ENCODE measurements at places on chromosomes 5 and 9. TPM values are rescaled to one million over a fixed set of nuclear protein-coding genes. Genes with fewer than 3 reads are reported as not detected.

C9 gene
- 0.44 TPM for total RNA-seq

DNA sequence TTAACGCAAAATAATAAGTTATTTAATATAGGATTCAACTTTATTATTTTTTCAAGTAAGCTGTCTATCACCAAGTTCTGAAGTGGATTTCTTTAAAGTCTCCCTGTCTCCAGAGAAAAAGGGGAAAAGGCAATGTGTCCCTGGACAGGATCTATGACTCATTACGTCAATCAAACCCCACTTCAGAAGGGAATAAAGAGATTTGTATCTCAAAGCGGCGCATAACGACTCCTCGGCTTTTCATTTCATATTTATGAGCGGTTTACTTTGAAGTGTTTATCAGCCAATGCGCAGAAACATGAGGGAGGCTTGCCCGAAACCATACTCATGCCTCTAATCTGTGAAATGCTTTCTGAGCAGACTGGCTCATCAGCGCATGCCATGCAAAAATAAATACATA is 938.6 kb upstream of the WWC1 start:
- no peak for DNase-seq

GRCh38 chr5:180018347-180019060 is 53.1 kb downstream of the RNF130 start:
- no peak for DNase-seq

- no peak for DNase-seq
These were observed 135.8 kb downstream of the PCSK1 start for GRCh38 chr5:96297290-96297689.

LPAR1 gene
- 2.4 TPM for total RNA-seq

- DNase-seq = peak; percentile 19
These were observed 6.5 kb upstream of the FAM78A start for GRCh38 chr9:131282688-131283422.

DNA sequence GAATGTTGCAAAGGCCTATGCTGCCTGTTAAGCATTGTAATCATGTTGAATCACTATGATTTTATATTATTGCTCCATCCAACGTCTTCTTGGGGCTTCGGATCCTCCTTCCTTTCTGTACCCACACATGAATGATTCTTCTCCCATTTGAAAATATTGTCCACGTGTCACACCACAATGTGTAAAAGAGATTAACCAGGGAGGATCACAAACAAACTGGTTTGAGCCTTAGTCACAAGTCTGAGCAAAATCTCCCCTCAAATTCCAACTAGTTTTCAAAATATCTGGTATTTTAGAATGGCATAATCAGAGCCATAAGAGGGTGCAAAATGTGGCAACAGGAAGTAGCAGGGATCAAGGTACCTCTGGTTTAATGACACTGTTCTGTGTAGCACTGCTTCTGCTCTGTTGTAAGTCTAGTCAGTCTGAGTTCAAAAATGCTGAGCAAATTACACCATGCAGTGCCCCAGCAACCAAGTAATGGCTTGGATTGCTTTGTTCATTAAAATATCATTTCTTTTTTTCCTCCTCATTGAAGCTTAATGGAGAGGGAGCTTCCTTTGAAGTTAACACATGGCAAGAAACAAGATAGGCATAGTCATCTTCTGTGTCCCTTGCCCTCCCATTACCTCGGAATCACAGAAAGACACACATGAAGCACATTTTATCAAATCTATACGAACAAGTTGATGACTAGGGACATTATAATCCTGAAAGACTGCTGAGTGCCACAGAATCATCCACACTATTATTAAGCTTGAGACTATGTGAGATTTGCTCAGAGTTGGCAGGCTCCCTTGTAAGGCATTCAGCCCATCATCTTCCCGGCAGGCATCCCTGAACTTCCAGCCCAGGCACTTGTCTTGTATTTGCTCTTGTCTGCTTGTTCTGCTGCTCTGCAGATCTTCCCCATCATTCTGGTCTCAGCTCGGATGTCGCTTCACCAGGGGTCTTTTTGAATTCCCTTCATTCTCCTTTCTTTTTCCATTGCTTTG is 102.0 kb upstream of the PRLR start:
- no peak for DNase-seq

PCDH12 gene
- 20.4 TPM for total RNA-seq

DNA sequence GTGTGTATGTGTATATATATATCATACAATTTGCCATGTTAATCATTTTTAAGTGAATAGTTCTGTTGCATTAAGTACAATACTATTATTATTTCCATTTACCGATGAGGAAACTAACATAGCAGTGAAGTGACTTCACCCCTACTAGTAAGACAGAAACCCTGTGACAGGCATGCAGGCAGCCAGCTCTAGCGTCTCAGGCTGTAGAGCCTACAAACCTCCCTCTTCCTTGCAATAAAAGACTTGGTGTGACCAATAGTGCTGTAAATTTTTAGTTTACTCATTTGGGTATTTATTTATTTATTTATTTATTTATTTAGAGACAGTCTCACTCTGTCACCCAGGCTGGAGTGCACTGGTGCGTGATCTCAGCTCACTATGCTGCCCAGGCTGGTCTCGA is 24.7 kb downstream of the FNBP1 start:
- DNase-seq = no peak

NR2F1-AS1 gene
- 15.2 TPM for total RNA-seq

GRCh38 chr9:35923927-35924763 is 14.9 kb downstream of the SPAAR start:
- no peak for DNase-seq

SPATA6L gene
- 1.5 TPM for total RNA-seq

DNA sequence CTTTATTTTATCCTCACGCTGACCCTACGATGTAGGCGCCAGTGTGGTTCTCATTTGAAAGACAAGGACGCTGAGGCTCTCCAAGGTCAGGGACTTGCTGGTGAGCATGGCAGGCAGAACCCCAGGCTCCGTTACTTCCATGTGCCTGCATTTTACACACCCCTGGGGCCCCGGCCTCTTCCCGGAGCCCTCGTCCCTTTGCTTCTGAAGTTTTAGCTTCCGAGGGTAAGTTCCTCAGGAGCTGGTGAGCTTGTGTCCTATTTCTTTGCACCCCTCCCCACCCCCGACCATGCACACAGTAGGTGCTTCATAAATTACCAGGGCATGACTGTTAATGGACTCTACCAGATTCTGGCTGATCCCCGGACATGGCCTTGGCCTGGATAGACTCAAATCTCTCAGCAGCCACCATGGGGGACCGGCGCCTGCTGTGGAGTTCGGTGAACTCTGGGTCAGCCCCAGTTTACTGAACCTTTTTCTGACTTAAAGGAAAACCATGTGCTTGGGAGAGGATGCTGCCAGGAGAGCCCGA is 59.3 kb upstream of the RNU6ATAC start:
- DNase-seq = no peak

FRMD3 gene
- total RNA-seq = 6.1 TPM

GRCh38 chr5:110846398-110847001 is 107.7 kb downstream of the SLC25A46 start:
- no peak for DNase-seq

GRCh38 chr5:88674356-88675167 is 208.4 kb downstream of the MEF2C start:
- no peak for DNase-seq

DNA sequence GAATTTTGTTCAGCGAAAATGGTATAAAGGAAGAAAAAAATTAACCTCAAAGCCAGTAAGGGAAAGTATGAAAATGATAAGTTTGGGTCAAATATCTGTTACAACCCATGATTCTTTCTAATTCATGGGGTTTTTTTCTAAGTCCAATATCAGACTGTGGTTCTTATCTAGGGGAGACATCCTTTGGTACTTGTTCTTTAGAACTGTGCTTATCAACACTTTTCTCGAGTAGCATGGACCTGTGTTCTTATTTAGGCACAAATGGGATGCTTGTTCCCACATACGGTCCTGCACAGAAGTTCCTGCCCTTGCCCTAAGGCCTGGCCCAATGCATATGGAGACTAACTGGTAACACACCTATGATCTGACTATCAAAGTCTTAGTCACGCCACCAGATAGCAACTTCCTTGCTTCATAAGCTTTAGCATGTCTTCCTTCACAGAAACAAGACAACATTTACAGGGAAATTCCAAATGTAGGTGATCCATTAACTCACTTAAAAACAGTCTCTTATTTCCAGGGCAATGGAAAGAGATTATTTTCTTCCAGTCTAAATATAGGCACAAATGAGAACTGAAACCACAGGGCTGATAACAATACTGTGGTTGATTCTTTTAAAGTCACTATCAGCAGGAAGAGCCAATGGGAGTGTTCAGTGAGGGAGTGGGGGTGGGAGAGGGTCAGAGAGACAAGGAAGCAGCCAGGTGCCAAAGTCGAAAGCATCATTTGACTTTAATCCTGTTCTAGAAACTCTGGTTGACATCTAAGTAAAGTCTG is 268.8 kb upstream of the ANKRD55 start:
- no peak for DNase-seq

All from endothelial cell of umbilical vein (primary cell).